Naive thymus-derived CD4-positive, alpha-beta T cell (primary cell): ENCODE measurements at places on chromosomes 3 and 15. TPM values are rescaled to one million over a fixed set of nuclear protein-coding genes. Genes with fewer than 3 reads are reported as not detected.

The CORO2B gene
- total RNA-seq, result not detected in 2 replicates

The KNG1 gene
- total RNA-seq, result not detected

The NOX5 gene
- total RNA-seq, result not detected

The SLC22A14 gene
- not detected for total RNA-seq

The TRPC1 gene
- 4.7 TPM for total RNA-seq

The DPPA2 gene
- total RNA-seq, result not detected

The CNTN3 gene
- total RNA-seq, result not detected
